ENCODE measurements at places on chromosomes 7 and 10.
A peak's percentile ranks its signal among the peaks of the same experiment; 100 is the strongest.

- no peak for DNase-seq
Observed at GRCh38 chr10:127182161-127182560, 14.2 kb downstream of the INSYN2A start.

DNA sequence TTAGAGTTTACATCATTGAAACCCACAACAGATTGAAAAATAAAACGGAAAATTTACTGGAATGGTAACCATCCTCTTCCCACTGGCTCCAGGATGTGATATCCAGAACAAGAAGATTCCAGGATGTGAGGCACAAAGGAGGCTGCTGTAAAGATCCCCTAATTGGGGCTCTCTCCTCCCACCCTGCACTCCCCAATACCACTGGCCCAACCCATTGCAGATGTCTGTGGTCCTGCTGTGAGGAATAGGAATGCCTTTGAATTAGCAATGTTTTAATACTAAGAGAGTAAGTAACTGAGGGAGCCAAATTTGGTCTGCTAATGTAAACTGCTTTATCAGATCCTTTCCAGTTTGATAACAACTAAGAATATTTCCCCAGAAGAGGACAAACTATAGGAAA lies 225.9 kb upstream of the INHBA start:
- DNase-seq = no peak

DNA sequence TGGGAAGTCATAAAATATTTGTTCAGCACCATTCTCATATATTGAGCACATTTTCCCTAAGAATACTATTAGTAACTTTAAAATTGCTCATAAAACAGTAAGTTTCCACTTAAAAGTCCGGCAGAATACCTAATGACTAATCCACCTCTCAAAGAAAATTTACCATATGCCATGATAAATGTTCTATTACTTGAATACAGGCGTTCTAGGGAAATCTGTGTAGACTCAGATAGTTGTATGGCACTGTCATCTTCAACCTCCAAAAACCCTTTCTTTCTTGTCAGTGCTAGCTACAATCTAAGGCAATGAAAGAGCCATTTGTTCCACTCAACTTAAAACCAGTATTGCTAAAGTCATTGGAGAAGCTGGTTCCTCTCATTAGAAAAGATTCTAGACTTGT lies 7.3 kb downstream of the GPR37 start:
- DNase-seq = no peak

DNA sequence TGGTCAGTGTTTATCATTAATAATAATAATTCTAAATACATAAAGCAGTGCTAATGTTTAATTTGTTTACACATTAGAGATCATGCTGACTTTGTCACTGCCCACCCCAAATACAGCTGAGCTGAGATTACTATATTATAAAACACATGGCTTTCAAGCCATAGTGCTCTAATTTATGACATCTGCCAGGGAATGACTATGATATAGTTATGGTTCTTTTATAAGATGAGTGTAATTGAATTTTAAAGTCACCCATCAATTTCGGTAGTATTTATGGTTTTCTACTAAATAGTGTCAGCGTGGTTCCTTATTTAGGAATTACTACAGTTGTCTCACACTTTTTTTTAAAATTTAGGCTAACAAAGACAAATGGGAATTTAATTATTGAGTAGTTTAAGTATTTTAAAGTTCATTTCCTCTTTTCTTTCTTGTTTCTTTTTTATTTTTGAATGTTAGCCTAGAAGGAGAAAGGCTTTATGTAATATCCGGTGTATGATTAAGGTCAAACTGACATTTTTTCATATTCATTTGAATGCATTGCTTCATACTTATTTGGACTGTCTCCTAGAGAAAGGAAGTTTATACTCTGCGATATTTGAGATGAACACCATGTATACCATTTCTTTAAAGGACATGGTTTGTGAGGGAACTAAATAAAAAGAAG lies 3.9 kb downstream of the CDK14 start:
- DNase-seq = no peak

DNA sequence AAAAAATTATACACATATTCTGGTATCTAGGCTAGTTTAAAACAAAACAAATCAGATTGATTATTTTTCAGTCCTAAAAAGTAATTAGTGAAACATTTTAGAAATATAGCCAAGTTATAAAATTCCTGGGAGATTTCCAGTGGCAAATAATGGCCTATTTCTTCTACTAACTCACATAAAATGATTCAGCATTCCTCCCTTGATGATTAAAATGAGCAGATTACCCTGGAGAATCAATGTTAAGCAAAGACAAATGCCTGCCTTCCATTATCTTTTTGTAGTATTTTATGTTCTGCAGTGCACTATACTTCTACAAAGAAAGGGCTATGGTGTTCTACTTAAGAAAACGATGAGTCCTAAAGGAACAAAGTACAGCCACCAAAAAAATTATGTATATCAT lies 53.6 kb downstream of the PARD3 start:
- no peak for DNase-seq

GRCh38 chr7:95631527-95631926 lies 35.2 kb upstream of the PDK4 start:
- no peak for DNase-seq

GRCh38 chr7:130966246-130967009 lies 232.4 kb upstream of the KLF14 start:
- DNase-seq = no peak

GRCh38 chr7:26705567-26705966 lies 158.8 kb downstream of the SKAP2 start:
- peak; percentile 56 for DNase-seq

DNA sequence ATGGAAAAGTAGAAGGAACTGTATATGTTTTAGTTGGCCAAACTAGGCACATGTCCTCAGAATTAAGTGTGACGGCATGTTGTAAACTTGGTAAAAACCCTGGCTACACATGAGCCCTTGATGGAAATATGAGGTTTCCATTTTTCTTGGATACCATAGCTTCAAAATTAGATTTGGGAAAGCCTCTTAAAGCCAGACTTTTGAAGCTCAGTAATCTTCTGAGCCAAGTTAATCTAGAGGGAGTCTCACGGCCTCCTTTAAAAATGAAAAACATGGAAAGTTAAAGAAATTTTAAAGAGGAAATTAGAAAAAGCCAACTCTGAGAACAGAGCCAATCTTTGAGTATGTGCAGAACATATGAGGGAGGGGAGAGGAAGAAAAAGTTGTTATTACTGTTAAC lies 376.0 kb downstream of the CTNNA3 start:
- DNase-seq = no peak

DNA sequence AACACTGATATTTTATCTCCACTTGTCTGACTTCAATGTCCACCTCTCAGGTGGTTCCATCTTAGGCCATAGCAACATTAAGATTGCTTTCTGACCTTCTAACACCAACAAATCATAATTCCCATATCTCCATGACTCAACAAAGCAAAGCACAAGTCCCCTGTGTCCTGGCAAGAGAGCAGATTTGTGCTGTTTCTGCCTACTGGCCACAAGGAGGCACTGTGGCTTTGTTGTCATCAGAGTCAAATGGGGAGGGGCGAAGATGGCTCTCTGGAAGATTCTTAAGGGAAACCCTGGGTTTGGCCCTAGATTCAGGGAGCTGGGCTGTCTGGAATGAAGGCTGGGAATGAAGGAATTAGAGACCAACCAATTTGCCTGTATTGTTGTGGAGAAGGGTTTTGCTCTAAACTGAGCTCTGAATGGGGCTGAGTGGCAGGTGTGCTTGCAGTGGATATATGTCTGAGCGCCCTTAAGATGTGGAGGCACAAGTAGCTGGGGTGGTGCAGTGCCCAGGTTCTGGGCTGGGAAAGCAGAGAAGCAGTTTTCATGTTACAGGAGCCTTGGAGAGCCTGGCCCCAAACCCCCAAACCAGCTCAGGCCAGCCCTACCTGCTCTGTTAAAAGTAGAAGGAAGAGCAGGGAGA lies 154.8 kb upstream of the PRSS58 start:
- peak; percentile 62 for DNase-seq

DNA sequence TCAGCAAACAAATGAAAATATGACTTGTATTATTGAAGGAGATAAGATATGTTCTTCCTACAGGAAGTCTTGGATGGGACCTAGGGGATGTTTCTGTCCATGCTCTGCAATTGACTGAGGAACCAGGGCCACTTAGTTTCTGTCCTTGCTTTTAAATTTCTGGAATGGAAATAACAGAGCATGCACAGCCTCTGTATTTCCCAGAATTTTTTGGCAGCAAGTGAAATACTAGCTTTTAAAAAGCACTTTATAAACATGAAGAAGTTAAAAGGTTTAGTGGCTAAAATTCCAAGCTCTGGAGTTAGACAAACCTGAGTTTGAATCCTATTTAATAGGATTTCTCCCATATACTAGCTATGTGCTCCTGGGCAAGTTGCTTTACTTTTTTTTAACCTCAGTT lies 127.7 kb upstream of the FZD8 start:
- no peak for DNase-seq

DNA sequence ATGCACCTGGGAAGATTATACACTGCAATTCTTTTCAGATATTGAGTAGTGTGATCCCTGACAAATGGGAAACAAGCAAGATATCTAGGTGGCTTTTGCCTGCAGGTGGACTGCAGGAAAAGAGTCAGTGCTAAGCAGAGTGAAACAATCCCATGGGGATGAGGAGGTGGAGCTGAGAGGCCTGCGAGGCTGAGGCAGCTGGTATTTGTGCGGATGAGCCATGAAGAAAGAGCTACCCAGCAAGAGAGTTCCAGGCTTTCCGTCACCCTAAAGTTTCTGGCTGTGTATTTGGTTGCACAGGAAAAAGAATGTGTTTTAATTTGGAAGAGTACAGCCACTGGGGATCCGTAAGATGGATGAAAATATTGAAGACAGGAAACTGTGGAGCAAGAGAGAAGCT lies 714.1 kb upstream of the COBL start:
- DNase-seq = no peak

- no peak for DNase-seq
Observed at GRCh38 chr7:50151001-50151400, 58.0 kb upstream of the ZPBP start.

DNA sequence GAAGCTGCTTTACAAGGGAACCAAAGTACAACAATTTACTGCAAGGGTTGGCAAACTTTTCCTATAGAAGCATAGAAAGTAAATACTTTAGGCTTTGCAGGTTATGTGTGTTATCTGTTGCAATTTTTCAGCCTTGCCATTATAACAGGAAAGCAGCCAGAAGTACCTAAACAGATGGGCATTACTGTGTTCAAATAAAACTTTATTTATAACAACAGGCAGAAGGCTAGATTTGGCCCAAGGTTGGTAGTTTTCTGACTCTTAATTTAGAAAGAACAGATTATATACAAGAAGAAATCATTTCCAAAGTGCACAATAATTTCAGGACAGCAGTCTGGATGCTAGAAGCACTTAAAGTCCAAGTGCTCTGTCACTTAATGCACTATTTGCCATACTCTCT lies 307.1 kb downstream of the ANKRD7 start:
- DNase-seq = no peak

GRCh38 chr10:93806903-93807302 lies 49.2 kb downstream of the LGI1 start:
- DNase-seq = no peak

- DNase-seq = no peak
Observed at GRCh38 chr10:77635402-77636227, 2.0 kb downstream of the KCNMA1 start.

DNA sequence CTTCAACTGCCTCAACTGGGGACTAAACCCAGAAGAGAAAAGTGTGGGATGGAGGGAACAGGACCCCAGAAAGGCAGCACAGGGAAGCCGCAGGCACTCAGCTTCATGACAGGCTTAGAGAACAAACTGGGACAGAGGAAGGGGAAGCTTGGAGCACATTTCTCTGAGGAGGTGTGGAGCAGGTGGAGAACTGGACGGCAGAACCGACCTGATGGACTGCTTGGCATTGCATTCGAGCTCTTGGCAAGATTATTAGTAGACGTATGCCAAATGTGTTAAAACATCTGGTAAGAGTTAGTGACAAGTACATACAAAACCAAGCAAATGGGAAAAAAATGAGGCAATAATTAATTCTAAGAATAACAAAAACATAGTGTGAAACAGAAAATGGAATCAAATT lies 335.7 kb downstream of the SFMBT2 start:
- DNase-seq = no peak

- no peak for DNase-seq
Observed at GRCh38 chr7:110065121-110065520, 1025.8 kb upstream of the LRRN3 start.

DNA sequence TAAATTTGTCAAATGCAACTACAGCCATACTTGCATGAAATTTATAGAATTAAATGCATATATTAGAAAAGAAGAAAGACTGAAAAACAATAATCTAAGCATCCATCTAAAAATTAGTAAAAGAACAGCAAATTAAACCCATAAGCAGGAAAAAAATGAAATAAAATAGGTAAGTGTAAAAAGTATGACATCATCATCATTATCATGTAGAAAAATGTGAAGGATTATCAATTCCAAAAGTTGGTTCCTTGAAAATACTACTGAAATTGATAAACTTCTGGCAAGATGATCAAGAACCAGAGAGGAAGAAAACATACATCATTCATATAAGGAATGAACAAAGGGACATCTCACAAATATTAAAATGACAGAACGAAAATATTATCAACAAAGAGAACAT lies 19.6 kb upstream of the HECW1 start:
- no peak for DNase-seq

- no peak for DNase-seq
Observed at GRCh38 chr10:61047788-61048560, 104.0 kb upstream of the RHOBTB1 start.

- DNase-seq = no peak
Observed at GRCh38 chr10:62050346-62050892, 148.9 kb downstream of the ARID5B start.

DNA sequence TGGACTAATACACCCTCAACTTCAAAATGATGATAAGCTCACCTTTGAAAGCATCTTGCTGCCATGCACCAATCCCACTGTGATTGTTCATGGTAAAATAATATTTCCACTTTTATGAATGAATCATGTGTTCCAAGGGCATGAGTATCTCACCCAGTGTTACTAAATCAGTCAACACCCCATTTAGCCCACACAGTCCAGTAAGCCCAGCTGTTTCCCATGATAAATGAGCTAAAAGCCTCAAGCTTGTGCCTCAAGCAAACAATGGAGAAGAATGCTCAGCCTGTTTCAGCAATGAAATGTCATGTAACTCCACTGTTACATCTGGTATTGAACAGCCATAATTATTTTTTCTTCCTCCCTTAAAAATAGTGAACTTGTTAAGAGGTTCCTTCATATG lies 442.5 kb downstream of the XPNPEP1 start:
- DNase-seq = no peak

DNA sequence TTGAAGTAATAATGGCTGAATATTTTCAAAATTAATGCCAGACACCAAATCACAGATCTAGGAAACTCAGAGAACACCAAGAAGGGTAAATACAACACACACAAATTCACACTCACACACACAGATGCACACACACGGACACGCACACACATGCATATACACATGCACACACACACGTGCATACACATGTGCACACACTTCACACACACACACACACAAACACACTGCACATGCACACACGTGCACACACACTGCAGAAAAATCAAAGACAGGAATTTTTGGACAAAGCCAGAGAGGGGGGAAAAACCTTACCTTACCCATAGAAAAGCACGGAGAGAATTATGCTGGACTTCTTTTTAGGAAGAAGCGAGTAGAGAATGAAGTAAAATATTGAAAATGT lies 547.4 kb downstream of the PTPRN2 start:
- DNase-seq = no peak

DNA sequence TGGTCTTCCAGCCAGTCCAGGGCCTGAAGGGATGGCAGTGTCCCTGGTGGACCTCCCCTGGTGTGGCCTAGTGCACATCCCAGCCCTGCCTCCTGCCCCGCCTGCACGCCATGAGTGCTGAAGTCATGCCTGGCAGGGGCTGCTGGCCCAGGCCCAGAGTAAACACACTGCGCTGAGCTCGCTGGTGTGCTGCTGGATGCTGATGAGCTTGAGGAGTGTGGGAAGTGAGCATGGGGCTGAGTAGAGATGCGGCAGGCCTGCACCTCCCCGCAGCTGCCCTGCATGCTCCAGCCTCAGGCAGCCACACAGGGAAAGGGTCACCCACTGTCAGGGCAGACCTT lies 43.2 kb downstream of the HTRA1 start:
- no peak for DNase-seq

Measured in PC-9 (cell line).